ENCODE measurements at places on chromosomes 4 and X.

- no peak for DNase-seq
Observed at GRCh38 chrX:20594985-20595384, 328.3 kb upstream of the RPS6KA3 start.

- peak; percentile 22 for DNase-seq
Observed at GRCh38 chr4:169540774-169541173, 71.6 kb downstream of the NEK1 start.

- peak; percentile 23 for DNase-seq
Observed at GRCh38 chr4:74665346-74665745, 129.0 kb downstream of the BTC start.

- no peak for DNase-seq
Observed at GRCh38 chr4:95183656-95184408, 364.9 kb downstream of the UNC5C start.

DNA sequence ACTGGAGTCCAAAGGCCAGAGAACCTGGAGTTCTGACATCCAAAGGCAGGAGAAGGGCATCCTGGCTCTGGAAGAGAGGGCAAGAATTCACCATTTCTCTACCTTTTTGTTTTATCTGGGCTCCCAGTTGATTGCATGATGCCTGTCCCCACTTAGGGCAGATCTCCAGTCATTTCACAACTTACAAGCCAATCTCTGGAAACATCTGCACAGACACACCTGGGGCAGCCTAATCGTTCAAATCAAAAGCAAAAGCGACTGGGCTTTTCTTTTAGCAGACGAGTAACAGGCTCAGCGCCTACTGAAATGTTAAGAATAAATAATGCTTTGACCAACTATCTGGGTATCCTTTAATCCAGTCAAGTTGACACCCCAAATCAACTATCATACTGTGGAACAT is 136.0 kb upstream of the NPY2R start:
- no peak for DNase-seq

DNA sequence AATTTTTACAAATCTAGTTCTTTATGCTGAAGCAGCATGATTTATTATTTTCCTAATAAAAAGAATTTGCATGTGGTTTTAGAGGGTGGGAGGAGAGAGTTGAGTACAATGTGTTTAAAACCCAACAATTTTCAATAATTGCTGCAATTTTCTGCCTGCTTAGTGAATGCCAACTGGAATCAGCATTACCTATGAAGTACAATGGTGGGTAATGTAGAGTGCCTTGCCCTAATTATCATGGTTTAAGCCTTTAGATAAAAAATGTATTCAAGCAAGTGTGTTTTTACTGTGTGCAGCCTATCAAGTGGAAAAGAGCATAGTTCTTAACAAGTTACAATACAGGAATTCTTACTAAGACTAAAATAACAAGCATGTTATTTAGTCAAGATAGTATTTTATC is 77.9 kb upstream of the ANKRD50 start:
- DNase-seq: no peak

DNA sequence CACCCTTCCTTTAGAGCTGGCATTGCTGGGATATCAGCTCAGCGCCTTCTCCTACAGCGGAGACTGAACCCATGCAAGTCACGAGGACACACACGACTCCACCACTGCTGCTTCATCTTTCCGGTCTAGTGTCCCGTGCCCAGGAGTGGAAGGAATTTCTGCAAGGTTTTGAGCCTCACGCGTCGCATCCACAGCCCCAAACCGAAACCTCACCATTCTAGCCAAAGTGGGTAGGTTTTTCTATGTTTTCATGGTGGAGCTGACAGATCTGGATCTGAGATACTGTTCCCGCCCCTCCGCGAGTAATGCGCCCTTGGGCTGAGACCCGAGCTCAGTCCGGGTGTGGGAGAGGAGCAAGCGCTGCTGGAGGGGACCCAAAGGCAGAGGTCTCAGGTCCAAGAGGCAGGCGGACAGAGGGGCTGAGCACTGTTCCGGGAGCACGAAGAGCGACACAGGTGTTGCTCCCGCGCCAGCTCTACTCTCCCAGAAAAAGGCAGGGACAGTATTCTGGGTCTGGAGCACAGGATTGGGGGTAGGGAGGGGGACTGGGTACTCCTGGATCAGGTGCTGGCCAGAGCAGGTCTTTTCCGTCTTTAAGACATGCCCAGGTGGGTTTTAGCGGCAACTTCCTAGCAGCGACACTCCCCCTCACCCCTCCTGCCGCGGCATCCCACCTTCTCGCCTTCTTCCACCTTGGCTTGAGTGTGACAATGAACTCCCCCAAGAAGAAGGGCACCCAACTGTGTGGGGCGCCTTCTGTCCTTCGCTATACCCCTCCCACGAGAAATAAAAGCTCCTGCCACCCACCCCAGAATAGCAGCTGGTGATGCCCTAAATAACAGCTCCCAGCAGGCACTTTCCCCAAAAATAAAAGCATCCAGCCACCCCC is 1.8 kb downstream of the EPHA5 start:
- no peak for DNase-seq

DNA sequence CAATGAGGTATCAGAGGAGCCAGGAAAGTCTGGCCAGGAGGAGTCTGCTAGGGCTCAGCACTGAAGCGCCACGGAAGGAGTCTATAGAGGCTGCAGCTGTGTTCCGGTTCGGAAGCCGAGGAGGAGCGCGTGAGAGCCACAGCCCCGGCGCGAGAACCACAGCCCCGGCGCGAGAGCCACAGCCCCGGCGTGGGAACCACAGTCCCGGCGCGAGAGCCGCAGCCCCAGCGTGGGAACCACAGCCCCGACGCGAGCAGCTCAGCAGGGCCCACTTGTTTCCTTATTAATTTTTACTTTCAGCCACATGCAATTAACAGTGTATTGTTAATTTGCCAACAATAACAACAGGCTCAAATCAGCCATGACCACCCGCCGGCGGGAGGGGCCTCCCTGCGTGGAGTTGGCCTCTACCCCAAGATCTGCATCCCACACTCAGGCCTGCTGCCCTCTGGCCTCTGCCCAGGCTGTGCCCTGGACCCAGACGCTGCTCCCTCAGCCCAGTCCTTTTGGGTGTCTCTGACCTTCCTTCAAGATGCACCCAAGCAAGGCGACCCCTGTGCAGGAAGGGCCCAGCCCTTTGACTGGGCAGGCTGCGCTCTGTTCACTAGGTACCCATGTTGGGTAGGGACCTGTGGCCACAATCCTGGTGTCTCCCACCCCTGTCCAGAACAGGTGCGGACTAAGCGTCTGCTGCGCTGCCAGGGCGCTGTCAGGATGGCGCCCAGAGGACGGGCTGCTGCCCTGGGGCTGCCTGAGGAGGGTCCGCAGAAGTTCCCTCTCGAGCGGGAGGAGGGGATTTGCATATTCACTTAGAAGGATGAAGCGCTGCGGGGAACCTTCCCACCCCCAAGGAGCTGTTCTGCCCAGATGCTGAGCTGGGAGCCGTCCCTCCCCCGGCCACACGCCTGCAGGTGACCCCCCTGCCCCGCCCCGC is 113.8 kb downstream of the ADRA2C start:
- no peak for DNase-seq

- DNase-seq: no peak
Observed at GRCh38 chr4:39233783-39234182, 51.5 kb downstream of the WDR19 start.

DNA sequence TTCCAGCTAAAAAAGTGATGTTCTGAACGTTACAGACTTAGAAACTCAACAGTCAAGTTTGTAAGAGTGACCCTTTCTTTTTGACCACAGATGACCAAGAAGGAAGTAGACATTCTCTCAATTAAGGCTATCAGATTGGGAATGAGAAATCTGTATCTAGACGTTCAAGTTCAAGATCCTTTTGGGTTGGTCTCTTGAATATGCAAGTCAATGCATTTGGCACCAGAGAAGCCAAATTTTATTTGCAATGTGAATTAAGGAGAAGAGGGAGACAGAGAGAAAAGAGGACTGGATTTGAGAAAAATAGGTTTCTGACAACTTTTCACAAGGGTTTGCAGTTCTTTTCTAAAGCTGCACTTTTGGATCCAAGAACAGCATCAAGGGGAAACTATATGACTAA is 17.5 kb upstream of the SULT1E1 start:
- no peak for DNase-seq

DNA sequence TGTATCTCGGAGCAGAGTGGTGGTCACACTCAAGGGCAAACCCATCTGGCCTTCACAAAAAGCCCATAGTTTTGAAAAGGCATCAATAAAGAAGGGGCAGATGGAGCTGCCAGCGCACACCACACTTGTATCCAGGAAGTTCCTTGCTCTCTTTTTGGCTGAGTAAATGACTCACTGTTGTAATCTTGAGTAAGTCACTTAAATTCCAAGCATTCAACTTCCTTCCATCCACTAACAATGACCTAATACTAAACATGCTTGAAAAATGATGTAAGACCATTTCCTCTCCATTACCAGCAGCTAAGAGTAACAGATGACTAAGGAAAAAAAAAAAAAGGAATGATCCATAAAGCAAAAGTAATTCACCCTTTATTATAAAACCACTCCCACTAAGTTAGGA is 32.4 kb upstream of the MYOZ2 start:
- DNase-seq: peak; percentile 99
